ENCODE measurements at places on chromosomes 3 and 15.

- no peak for DNase-seq
Observed at GRCh38 chr3:143563786-143564185, 284.5 kb downstream of the SLC9A9 start.

DNA sequence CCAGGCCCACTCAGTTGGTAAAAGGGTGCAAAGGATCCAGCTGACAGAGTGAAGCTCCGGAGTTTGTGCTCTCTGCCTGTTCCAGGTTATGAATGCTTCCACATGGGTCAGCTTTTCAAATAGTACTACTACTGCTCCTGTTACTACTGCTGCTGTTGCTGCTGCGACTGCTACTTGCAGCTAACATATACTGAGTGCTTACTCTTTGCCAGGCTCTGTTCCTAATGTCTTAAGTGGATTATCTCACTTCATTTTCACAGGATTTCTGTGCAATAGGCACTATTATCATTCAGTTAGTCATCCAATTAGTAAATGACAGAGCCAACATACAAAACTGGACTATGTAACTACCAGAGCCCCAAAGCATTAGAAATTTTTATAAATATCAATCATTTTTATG is 106.5 kb downstream of the IQCH start:
- DNase-seq = no peak

- no peak for DNase-seq
Observed at GRCh38 chr15:66408675-66409282, 22.1 kb downstream of the MAP2K1 start.

- DNase-seq = no peak
Observed at GRCh38 chr3:64927689-64928088, 239.9 kb upstream of the ADAMTS9 start.

DNA sequence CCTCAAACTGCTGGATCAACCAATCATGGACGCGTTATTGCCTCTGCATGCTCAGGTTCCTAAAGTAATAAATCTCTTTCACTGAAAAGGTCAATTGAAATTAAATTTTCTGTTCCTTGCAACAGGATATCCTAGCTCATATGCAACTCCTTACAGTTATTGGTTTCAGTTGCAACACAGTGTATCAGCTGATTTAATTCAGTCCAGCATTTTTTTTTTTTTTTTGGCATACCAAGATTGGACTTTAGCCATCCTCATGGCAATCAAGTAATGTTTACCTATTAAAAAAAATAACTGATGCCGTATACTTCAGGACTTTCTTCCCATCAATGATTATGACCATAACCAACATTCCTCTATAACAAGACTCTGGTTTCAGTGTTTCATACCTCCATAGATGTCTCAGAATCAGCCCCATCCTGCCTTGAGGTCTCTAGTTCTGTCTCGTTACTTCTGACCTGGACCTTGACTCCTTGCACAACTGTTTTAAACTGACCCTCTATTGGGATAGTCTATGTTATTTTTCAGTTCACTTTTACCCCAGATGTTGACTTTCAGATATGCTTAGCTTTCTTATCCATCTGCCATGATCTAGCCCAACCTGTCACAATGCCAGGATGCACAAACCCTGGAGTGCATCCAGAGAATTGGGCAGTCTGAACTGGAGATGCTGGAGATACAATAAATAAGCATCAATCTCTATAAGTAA is 265.0 kb upstream of the GADL1 start:
- DNase-seq = no peak

GRCh38 chr3:53229606-53230005 is 26.2 kb downstream of the TKT start:
- no peak for DNase-seq

- no peak for DNase-seq
Observed at GRCh38 chr3:97871186-97871585, 49.4 kb downstream of the CRYBG3 start.

- DNase-seq = no peak
Observed at GRCh38 chr3:66910266-66911055, 87.6 kb upstream of the KBTBD8 start.

- DNase-seq = no peak
Observed at GRCh38 chr3:180332608-180333007, 269.4 kb upstream of the TTC14 start.

- DNase-seq = peak; percentile 35
Observed at GRCh38 chr3:134449277-134449676, 36.5 kb downstream of the ANAPC13 start.

GRCh38 chr3:37640636-37641375 is 220.9 kb upstream of the CTDSPL start:
- DNase-seq = no peak

DNA sequence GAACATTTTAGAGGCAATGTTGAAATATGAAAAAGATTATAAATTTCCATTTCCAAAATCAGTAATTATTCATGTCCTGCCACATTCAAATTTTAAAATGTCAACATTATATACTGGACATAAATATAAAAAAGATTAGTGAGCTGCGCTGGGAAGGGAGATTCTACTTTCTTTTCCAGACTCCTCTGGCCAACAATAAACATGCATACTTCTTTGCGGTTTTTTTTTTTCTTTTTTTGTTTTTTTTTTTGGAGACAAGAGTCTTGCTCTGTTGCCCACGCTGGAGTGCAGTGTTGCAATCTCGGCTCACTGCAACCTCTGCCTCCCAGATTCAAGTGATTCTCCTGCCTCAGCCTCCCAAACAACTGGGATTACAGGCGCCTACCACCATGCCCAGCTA is 105.5 kb downstream of the ADAM10 start:
- DNase-seq = no peak

GRCh38 chr3:89983449-89983848 is 876.0 kb downstream of the EPHA3 start:
- DNase-seq = no peak

GRCh38 chr15:62900071-62900802 is 142.3 kb upstream of the TPM1 start:
- no peak for DNase-seq

GRCh38 chr15:25933456-25934158 is 70.5 kb upstream of the ATP10A start:
- no peak for DNase-seq

DNA sequence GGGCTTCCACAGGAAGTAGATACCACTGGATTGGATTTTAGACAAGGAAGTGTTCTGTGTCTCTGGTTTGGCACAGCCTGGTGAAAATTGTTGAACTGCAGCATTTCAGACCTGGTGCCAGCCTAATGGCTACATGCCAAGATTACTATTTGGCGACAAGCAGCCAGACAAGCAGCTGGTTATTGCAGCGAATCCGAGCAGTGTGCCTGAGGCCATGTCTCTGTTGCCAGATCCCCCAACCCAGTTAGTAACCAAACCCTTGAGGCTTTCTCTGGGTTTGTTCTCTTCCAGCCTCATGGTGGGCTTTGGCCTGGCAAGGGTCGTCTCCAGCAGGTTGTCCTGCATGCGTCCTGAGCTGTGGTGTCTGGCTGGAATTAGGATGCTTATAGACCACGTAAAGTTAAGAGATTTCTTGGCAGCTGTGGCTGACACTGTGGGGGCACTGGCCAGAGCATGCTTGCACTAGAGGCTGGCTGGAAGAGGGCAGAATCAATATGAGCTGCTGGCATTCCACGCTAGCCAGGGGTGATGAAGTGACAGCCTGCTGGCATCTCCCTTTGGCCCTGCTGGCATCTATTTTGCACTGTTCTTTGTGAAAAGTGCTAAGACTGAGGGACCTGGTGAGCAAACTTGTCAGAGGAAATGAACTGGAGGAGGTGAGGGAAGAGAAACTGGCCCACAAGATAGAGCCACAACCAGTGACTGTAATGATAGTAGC is 172.6 kb downstream of the RBMS3 start:
- DNase-seq = peak; percentile 7

GRCh38 chr3:12193485-12194165 is 34.9 kb upstream of the TIMP4 start:
- no peak for DNase-seq

GRCh38 chr3:151901644-151902285 is 28.3 kb downstream of the SUCNR1 start:
- no peak for DNase-seq

DNA sequence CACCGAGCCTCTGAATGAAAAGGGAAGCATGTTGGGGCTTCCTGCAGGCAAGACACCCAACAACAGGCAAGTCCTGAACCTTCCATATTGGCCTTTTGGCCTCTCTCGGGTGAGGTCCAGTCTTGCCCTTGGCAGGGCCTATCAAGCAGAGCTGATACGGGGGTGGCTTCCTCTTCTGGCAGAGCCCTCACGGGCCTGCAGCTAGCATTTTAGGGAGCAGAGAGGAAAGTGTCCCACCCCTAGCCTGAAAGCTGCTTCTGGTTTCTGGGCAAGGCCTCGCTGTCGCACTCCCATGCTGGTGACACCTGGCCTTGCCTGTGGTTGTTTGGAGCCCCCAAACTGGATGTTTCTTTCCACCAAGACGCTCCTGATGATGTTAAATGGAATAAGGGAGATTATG is 31.8 kb upstream of the CTSH start:
- DNase-seq = no peak

- DNase-seq = no peak
Observed at GRCh38 chr3:43583481-43583880, 38.3 kb downstream of the ANO10 start.

DNA sequence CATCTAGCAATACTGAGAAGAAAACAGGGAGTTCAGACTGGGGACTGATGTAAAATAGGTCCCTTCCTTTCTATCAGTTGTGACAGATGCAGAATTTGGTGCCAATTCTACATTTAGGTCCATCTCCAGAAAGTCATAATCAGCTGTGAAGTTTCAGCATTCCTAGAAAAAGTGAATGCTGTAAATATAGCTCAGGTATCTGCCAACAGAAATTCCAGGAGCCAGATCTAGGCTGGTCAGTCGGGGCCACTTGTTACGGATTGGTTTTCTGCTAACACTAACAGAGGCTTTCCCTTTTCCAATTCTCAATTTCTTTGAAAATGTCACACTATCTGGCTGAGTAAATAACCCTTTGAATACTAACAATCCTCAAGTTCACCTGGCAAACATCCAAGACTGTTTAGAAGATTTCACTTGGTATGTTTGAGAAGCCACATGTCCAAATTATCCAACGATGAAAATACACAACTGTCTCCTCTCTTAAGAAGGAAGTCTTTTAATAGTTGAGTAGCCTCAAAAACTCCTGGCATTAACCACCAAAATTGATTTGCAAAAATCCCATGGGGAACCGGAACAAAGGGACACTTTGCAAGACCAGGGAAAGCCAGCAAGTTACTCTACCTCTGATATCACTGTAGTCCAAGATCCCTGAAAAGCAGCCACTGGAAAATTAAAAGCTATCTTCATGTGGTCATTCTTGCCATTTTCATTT is 222.3 kb downstream of the ZMAT3 start:
- no peak for DNase-seq

DNA sequence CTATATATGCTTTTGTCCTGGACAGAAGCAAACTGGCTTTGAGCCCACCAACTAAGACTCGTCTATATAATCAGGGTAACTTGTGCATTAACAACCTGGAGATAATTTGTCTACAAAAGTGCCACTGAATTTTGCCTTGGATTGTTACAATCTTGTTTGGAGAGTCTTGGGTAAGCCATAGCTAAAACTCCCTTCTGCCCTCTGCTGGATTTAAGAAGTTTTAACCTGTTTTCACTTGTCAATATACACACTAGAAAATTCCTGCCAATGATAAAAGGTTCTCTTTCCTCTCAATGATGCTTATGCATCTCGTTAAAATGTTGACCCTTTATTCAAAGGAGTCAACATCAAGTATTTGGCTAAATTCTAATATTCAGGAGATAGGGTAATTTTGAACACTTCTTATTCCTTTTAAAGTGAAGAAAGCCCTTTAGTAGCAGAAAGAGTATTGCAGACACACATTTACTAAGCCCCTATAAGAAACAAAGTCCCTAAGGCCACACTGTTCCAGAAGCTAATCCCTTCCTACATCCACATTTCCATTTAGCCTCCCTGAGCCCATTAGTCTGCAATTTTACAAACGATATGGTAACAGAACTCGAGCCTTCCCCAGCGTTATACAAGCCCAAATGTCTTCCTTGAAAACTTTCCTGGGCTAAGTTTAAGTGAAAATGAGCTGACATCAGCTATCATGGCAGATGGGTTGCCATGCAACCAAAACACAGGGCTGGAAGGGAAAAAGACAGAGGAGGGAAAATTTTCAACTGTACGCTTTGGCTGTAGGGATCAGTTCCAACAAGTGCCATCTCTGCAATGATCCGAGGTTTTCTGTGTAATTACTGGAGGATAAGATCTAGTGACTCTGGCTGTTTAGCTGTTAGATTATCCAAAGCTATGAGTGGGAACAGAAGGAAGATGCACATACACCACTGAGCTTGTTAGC is 75.9 kb upstream of the FGF12 start:
- DNase-seq = no peak

GRCh38 chr3:187767266-187768012 is 22.2 kb upstream of the BCL6 start:
- DNase-seq = no peak

GRCh38 chr3:156582532-156583183 is 27.7 kb upstream of the SSR3 start:
- no peak for DNase-seq

DNA sequence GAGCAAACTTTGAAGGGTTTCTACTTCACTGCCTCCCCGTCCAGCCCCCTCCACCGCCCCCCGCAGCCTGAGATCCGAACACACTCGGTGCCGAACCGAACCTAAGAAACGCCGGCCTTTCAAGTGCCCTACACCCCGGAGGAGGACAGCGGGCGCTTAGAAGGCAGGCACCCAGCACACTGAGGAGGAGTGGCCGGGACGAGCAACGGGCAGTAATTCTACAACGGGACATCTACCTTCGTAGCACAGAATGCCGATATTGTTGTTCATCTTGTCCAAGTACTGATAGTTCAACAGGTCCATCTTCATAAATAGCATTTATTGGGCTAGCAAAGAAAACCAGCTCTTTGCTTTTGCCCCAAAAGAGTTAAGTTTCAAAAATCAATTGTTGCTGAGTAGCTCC is 513 bp downstream of the VGLL4 start:
- DNase-seq = no peak

DNA sequence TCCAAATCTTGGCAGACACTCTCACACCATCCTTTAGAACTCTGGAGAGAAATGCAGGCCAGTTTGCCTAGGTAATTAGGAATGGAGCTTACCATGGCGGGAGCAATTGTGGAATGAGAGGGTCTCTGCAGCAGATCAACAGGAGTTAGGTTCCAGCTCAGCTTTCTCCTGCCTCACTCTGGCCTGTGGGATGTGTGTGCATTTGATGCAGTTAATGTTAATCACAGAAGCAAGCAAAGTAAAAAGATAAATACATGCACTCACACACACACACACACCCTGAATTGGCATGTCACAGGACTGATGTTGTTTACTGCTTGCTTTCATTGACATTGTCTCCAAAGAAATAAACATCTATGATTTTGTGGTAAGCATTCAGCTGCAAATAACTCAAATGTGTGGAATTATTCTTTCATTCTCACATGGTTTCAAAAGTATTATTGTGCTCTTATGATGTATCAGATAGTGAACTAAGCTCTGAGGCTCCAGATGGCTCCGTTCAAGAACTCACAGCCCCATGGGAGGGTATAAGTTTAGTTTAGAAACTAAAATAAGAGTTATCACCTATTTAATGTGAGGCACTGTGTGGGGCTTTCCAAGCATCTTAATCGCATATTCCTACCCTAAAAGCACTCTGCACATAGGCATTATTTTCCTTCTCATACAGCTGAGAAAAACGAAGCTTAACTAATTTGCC is 31.3 kb upstream of the BFSP2 start:
- DNase-seq = no peak

- DNase-seq = no peak
Observed at GRCh38 chr3:41583014-41583413, 378.9 kb downstream of the ULK4 start.

GRCh38 chr3:79461129-79461792 is 306.5 kb downstream of the ROBO1 start:
- no peak for DNase-seq

Data from amygdala (tissue), 56 donors.